Left ventricle myocardium inferior (tissue), 1 donor: ENCODE measurements at places on chromosomes 12 and 14. TPM values are rescaled to one million over a fixed set of nuclear protein-coding genes. Genes with fewer than 3 reads are reported as not detected.

GRCh38 chr12:12056951-12057350 lies 13.8 kb upstream of the BCL2L14 start:
- H3K4me1 ChIP-seq = no peaks in the 10 kb centered on the region
- H3K36me3 ChIP-seq = no peaks in the 10 kb centered on the region
- no peak overlapping the region for H3K4me3 ChIP-seq
- H3K27ac ChIP-seq = no peak overlapping the region
- no peak for DNase-seq
- no peaks in the 10 kb centered on the region for H3K27me3 ChIP-seq

Gene PRPH
- total RNA-seq = not detected

Gene KLRF2
- total RNA-seq = not detected

Gene DUSP16
- total RNA-seq = 16.4 TPM

GRCh38 chr12:111316671-111317070 lies 52.2 kb downstream of the PHETA1 start:
- peaks cover 49% of the 10 kb centered on the region for H3K27me3 ChIP-seq
- no peak overlapping the region for H3K4me3 ChIP-seq
- H3K4me1 ChIP-seq = no peaks in the 10 kb centered on the region
- no peak for DNase-seq
- H3K27ac ChIP-seq = no peak overlapping the region
- no peaks in the 10 kb centered on the region for H3K36me3 ChIP-seq

Gene POTEG
- not detected for total RNA-seq

Gene NKX2-1
- total RNA-seq = not detected

DNA sequence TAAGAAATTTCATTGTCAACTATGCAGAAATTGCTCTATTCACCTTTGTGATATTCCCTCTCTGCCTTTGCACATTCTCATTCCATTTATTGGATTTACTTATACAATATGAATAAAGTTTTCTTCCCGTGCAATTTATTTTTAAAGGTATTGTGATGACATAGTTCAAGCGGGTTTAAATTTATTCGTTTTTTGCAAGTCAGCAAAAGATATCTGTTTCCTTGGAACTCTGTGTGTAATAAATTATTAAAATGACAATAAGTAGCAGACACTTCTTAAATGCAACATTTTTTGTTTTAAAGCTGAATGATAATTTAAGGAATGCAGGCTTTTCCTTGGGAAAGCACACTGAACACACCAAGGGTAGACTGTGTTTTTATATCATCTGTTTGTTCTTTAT lies 143.1 kb downstream of the SLC41A2 start:
- H3K36me3 ChIP-seq = no peaks in the 10 kb centered on the region
- H3K4me3 ChIP-seq = no peak overlapping the region
- no peaks in the 10 kb centered on the region for H3K4me1 ChIP-seq
- H3K27ac ChIP-seq = no peak overlapping the region
- no peak for DNase-seq

DNA sequence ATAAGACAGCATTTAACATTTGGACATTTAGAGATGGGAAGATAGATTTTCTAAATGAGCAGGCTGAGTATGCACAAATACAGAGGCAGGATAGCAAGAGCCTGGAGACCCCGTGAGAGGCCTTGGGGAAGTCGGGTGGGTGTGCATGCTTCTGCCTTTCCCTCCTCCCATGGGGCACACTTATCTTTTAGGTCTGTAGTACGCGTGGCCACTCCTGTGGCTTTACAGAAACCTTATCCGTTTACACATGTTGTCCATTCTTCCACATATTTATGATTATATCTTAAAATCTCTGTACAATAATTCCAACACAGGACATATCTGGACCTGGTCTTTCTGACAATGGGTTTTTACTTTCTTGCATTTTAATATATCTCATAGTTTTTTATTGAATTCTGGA lies 33.6 kb downstream of the GYS2 start:
- no peak for DNase-seq
- H3K36me3 ChIP-seq = no peaks in the 10 kb centered on the region
- H3K27me3 ChIP-seq = no peaks in the 10 kb centered on the region
- no peak overlapping the region for H3K27ac ChIP-seq
- no peaks in the 10 kb centered on the region for H3K4me1 ChIP-seq

- H3K4me3 ChIP-seq = peak overlapping the region; percentile 87
- DNase-seq = peak; percentile 75
- peaks cover 29% of the 10 kb centered on the region for H3K36me3 ChIP-seq
- H3K4me1 ChIP-seq = peaks cover 96% of the 10 kb centered on the region
- H3K27me3 ChIP-seq = peaks cover 4% of the 10 kb centered on the region
Observed at GRCh38 chr12:57610554-57611107, 604 bp upstream of the ARHGEF25 start.

- peak overlapping the region; percentile 68 for H3K27ac ChIP-seq
- peaks cover 15% of the 10 kb centered on the region for H3K27me3 ChIP-seq
- H3K4me1 ChIP-seq = peaks cover 39% of the 10 kb centered on the region
- no peak overlapping the region for H3K4me3 ChIP-seq
- peaks cover 5% of the 10 kb centered on the region for H3K36me3 ChIP-seq
- DNase-seq = no peak
Observed at GRCh38 chr14:95190346-95190840, 33.1 kb upstream of the DICER1 start.

- H3K36me3 ChIP-seq = no peaks in the 10 kb centered on the region
- H3K27me3 ChIP-seq = peaks cover 19% of the 10 kb centered on the region
- H3K4me3 ChIP-seq = no peak overlapping the region
- no peak overlapping the region for H3K27ac ChIP-seq
Observed at GRCh38 chr12:13339091-13339490, 142.6 kb downstream of the EMP1 start.

- peak; percentile 84 for DNase-seq
- peak overlapping the region; percentile 90 for H3K27ac ChIP-seq
- H3K27me3 ChIP-seq = no peaks in the 10 kb centered on the region
- no peak overlapping the region for H3K4me3 ChIP-seq
Observed at GRCh38 chr14:61466249-61466904, 145.0 kb downstream of the PRKCH start.

GRCh38 chr12:58967561-58967960 lies 47.3 kb upstream of the LRIG3 start:
- no peak overlapping the region for H3K4me3 ChIP-seq
- no peaks in the 10 kb centered on the region for H3K36me3 ChIP-seq
- DNase-seq = no peak

Gene CD163
- 44.7 TPM for total RNA-seq

DNA sequence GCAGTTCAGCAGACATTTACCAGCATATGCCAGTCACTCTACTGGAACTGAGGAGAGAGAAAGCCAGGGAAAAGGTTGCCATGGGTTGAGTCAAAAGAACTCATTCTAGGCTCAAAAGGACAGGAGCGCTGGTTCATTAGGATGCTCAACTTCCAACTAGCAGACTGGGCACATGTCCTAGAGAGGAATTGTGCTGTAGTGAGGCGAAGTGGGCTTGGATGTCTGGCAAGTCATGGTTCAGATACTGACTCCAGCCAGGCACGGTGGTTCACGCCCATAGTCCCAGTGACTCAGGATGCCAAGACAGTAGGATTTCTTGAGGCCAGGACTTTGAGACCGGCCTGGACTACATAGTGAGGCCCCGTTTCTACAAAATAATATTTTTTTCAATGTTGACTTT lies 281.5 kb downstream of the CACNA1C start:
- no peaks in the 10 kb centered on the region for H3K27me3 ChIP-seq
- peak overlapping the region; percentile 86 for H3K27ac ChIP-seq
- no peak for DNase-seq
- H3K36me3 ChIP-seq = no peaks in the 10 kb centered on the region

Gene COX8C
- total RNA-seq = 1.3 TPM

Gene PRKD1
- 3.1 TPM for total RNA-seq

- no peaks in the 10 kb centered on the region for H3K36me3 ChIP-seq
- H3K27me3 ChIP-seq = peaks cover 85% of the 10 kb centered on the region
- H3K4me1 ChIP-seq = peaks cover 28% of the 10 kb centered on the region
- no peak for DNase-seq
Observed at GRCh38 chr14:32932302-32932913, 6.3 kb upstream of the NPAS3 start.

DNA sequence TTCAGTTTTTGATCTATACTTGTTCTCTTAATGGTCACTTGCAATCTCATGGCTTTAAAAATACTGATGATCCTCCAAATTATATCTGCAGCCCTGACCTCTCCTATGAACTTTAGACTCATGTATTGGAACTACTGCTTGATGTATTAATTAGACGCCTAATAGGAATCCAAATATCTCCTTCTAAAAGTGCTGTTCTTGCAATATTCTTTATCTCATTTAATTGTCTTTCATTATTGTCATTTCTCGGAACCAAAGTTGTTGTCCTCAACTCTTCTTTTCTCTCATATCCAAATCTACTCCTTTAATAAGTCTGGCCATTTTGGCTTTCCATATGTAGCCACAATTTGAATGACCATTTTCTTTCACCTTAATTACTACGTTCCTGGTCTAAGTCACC lies 907.6 kb upstream of the SEL1L start:
- no peaks in the 10 kb centered on the region for H3K4me1 ChIP-seq
- no peak overlapping the region for H3K27ac ChIP-seq
- H3K36me3 ChIP-seq = no peaks in the 10 kb centered on the region

DNA sequence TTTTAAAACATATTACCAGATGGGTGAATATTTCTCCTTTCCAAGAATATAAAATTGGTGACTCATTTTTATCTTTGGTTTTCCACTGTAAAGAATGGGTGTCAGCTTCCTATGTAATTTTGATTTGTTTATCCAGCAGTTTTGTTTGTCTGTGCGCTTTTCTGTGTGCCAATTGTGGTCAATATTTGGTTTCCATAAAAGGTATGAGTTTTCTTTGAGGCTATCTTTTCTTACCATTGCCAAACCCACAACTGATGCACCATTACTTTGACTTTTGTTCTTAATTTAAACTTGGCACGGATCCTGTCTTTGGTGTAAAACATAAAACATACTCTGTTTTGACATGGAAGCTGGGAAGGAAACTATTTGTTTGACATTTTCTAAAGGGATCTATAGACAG lies 78.8 kb upstream of the NAV3 start:
- H3K4me1 ChIP-seq = no peaks in the 10 kb centered on the region
- no peak overlapping the region for H3K27ac ChIP-seq
- H3K36me3 ChIP-seq = no peaks in the 10 kb centered on the region
- H3K27me3 ChIP-seq = no peaks in the 10 kb centered on the region
- no peak for DNase-seq

- H3K4me3 ChIP-seq = no peak overlapping the region
- no peaks in the 10 kb centered on the region for H3K27me3 ChIP-seq
- H3K27ac ChIP-seq = no peak overlapping the region
- DNase-seq = no peak
- no peaks in the 10 kb centered on the region for H3K36me3 ChIP-seq
- H3K4me1 ChIP-seq = no peaks in the 10 kb centered on the region
Observed at GRCh38 chr14:47186486-47186885, 488.9 kb downstream of the MDGA2 start.

DNA sequence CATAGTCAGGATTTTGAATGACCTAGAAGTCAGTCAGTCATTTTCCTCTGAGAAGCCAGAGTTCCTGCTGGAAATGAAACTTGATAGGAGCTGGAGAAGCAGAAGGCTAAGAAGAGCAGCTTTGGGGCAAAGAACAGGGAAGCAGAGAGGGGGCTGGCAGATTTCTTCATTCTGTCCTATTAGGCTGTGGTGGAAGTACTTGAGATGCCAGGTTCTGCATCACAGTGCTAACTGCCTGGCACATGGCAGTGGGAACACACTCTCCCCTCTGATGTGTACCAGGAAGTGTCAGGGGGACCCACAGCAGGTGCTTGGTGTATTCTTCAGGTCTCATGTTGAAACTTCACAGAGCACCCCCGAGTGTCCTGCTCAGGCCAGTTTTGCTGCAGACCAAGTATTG lies 61.0 kb downstream of the SUSD6 start:
- peak overlapping the region; percentile 84 for H3K27ac ChIP-seq
- no peaks in the 10 kb centered on the region for H3K36me3 ChIP-seq
- no peak overlapping the region for H3K4me3 ChIP-seq
- no peaks in the 10 kb centered on the region for H3K27me3 ChIP-seq

Gene KRT74
- 0.14 TPM for total RNA-seq

Gene CPM
- 6.3 TPM for total RNA-seq

Gene RIMBP2
- not detected for total RNA-seq

DNA sequence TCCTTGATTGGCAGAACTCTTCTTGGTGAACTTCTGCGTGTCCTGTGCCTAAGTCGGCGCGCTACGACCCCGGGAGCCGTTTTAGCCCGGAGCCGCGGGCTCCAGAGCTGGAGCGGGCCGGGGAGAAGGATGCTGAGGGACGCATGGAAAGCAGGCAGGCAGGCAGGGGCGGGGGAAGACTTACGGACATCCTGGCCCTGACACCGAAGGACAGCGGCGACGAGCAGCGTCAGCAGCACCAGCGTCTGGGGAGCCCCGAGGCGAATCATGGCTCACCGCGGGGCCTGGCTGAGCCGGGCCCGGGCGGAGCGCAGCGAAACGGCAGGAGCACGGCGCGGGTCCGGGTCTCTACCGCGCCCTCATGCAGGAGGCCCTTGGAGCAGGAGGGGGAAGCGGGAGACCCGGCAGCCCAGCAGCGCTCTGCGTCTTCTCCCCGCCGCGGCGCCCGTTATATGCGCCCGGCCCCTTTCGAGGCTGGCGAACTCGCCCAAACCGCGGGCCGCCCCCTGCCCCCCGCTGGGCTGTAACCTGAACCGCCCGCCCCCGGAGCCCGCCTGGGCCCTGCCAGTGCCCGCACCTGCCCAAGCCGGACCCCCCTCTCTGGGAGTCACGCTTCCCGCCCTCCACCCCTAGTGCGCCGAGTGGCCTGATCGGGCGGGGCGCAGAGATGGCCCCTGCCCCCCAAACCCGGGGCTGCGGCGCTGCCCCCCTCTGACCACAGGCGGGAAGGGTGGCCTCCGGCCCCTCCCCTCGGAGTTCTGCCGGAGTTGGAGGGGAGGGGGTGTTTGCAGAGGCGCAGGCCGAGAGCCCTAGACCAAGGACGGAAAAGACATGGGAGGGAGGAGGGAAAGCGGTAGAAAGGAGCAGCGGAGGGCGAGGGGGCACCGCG lies at the start of gene COL2A1:
TSS of gene COL2A1 (minus strand) at position 424 of the 889 bp plus-strand sequence. CDS start at position 269, 155 bp downstream.
- H3K27ac ChIP-seq = no peak within 1 kb of the TSS
- peak within 1 kb of the TSS; percentile 70 for H3K4me3 ChIP-seq
- peaks cover 70% of the 10 kb centered on the region for H3K27me3 ChIP-seq
- no peak for DNase-seq
- peaks cover 47% of the 10 kb centered on the region for H3K4me1 ChIP-seq
- H3K36me3 ChIP-seq = no peaks in the 10 kb centered on the region

- no peaks in the 10 kb centered on the region for H3K4me1 ChIP-seq
- peaks cover 31% of the 10 kb centered on the region for H3K27me3 ChIP-seq
- no peak overlapping the region for H3K4me3 ChIP-seq
- DNase-seq = no peak
- no peaks in the 10 kb centered on the region for H3K36me3 ChIP-seq
Observed at GRCh38 chr12:54749191-54749818, 101.1 kb upstream of the DCD start.

- H3K27ac ChIP-seq = no peak overlapping the region
- H3K36me3 ChIP-seq = no peaks in the 10 kb centered on the region
- H3K4me1 ChIP-seq = peaks cover 4% of the 10 kb centered on the region
Observed at GRCh38 chr12:15757553-15758255, 31.5 kb downstream of the EPS8 start.
